ENCODE measurements at places on chromosomes 7 and 10. TPM values are rescaled to one million over a fixed set of nuclear protein-coding genes. Genes with fewer than 3 reads are reported as not detected.

The SFTPA2 gene
- total RNA-seq = not detected

The SPDYE11 gene
- not detected for total RNA-seq

The OPN1SW gene
- total RNA-seq = not detected

The TMEM196 gene
- not detected for total RNA-seq

The NMT2 gene
- total RNA-seq = 13.7 TPM

The DIP2C gene
- 1.9 TPM for total RNA-seq

The MKRN1 gene
- total RNA-seq = 67.5 TPM

- no peak for DNase-seq
- H3K4me3 ChIP-seq = no peak overlapping the region
- no peaks in the 10 kb centered on the region for H3K27me3 ChIP-seq
- no peak overlapping the region for H3K27ac ChIP-seq
- H3K4me1 ChIP-seq = no peaks in the 10 kb centered on the region
Observed at GRCh38 chr7:13241416-13241815, 554.0 kb downstream of the ARL4A start.

GRCh38 chr7:140714331-140715040, 18.0 kb downstream of the NDUFB2 start:
- H3K36me3 ChIP-seq = peaks cover 14% of the 10 kb centered on the region
- no peak overlapping the region for H3K4me3 ChIP-seq
- H3K27me3 ChIP-seq = no peaks in the 10 kb centered on the region
- no peak overlapping the region for H3K27ac ChIP-seq
- no peaks in the 10 kb centered on the region for H3K4me1 ChIP-seq
- no peak for DNase-seq

GRCh38 chr10:98956576-98957260, 278.9 kb downstream of the HPSE2 start:
- H3K36me3 ChIP-seq = no peaks in the 10 kb centered on the region
- no peak for DNase-seq
- H3K4me1 ChIP-seq = no peaks in the 10 kb centered on the region
- no peak overlapping the region for H3K27ac ChIP-seq
- H3K4me3 ChIP-seq = no peak overlapping the region

GRCh38 chr10:117429643-117430265, 54.5 kb upstream of the PDZD8 start:
- H3K27ac ChIP-seq = no peak overlapping the region
- no peak for DNase-seq
- no peak overlapping the region for H3K4me3 ChIP-seq
- H3K27me3 ChIP-seq = no peaks in the 10 kb centered on the region
- H3K4me1 ChIP-seq = peaks cover 2% of the 10 kb centered on the region

- H3K27ac ChIP-seq = no peak overlapping the region
- H3K4me1 ChIP-seq = no peaks in the 10 kb centered on the region
- no peaks in the 10 kb centered on the region for H3K27me3 ChIP-seq
- H3K36me3 ChIP-seq = no peaks in the 10 kb centered on the region
- no peak for DNase-seq
- no peak overlapping the region for H3K4me3 ChIP-seq
Observed at GRCh38 chr10:130743751-130744271, 567.7 kb downstream of the TCERG1L start.

- peak; percentile 51 for DNase-seq
- H3K27me3 ChIP-seq = no peaks in the 10 kb centered on the region
- no peak overlapping the region for H3K4me3 ChIP-seq
- no peaks in the 10 kb centered on the region for H3K36me3 ChIP-seq
Observed at GRCh38 chr10:72729528-72729927, 37.6 kb downstream of the MCU start.

DNA sequence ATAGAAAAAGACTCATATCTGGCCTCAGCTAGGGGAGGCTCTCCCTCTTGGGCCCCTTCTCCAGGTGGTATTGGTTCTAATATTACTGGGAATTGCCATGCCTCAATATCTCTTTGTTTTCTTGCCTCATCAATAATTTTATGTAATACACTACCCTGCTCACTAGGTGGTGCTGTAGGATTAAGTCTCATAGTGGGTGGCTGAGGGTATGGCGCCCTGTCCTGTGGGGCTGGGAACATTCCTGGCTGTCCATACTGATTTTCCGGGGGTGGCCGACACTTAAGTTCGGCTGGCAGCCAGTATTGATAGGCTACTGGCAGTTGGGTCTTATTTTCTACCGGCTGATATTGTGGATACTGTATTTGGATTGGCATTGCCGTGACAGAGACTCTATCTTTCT, 9.0 kb upstream of the TAS2R3 start:
- peaks cover 83% of the 10 kb centered on the region for H3K36me3 ChIP-seq
- H3K4me1 ChIP-seq = no peaks in the 10 kb centered on the region
- H3K4me3 ChIP-seq = no peak overlapping the region

- no peaks in the 10 kb centered on the region for H3K36me3 ChIP-seq
- no peaks in the 10 kb centered on the region for H3K4me1 ChIP-seq
- peaks cover 9% of the 10 kb centered on the region for H3K27me3 ChIP-seq
- H3K27ac ChIP-seq = no peak overlapping the region
- H3K4me3 ChIP-seq = no peak overlapping the region
- no peak for DNase-seq
Observed at GRCh38 chr7:132118641-132119040, 457.6 kb downstream of the PLXNA4 start.

GRCh38 chr7:30433082-30433481, 45.5 kb downstream of the NOD1 start:
- H3K4me1 ChIP-seq = peaks cover 3% of the 10 kb centered on the region
- H3K4me3 ChIP-seq = no peak overlapping the region
- H3K27me3 ChIP-seq = no peaks in the 10 kb centered on the region
- peaks cover 48% of the 10 kb centered on the region for H3K36me3 ChIP-seq
- DNase-seq = no peak

DNA sequence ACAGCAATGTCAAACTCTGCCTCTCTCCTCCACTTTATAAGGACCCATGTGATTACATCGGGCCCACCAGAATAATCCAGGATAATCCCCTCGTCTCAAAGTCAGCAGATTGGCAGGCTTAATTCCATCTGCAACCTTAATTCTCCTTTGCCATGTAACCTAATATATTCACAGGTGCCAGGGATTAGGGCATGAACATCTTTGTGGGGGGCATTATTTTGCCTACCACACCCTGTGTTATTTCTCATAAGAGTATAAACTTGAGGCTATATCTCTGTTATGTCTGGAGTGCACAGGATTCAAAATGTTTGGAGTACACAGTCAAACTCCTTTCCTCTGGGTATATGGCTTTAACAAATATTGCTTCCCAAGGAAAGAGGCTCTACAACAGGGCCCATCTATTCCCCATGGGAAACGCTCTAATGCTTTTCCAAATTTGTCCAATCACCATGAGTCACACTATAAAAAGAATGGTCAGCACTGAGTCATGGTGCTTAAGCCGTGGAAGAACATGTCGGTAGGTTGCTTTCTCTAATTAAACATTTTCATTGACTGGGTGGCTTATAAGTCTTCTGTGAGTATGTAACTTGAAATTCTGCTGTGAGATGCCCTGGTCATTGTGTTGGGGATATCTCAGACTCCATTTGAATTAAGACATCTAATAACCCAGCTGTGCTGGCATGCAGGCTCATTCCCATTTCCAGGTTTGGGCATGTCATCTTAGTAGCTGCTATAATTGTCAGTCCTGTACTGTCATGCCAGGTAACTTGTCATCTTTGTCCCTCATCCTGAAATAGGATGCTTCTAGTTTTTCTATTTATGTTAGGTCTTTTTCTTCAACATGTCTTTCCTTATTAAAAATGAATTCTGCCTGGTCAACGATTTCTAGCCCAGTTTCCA, 11.5 kb upstream of the AKR1B10 start:
- H3K4me1 ChIP-seq = peaks cover 6% of the 10 kb centered on the region
- no peak overlapping the region for H3K27ac ChIP-seq
- no peak for DNase-seq
- peaks cover 22% of the 10 kb centered on the region for H3K27me3 ChIP-seq
- H3K4me3 ChIP-seq = no peak overlapping the region

- H3K27me3 ChIP-seq = no peaks in the 10 kb centered on the region
- H3K27ac ChIP-seq = no peak overlapping the region
- no peaks in the 10 kb centered on the region for H3K36me3 ChIP-seq
- no peak overlapping the region for H3K4me3 ChIP-seq
- no peaks in the 10 kb centered on the region for H3K4me1 ChIP-seq
Observed at GRCh38 chr7:98802781-98803110, 67.1 kb downstream of the TMEM130 start.

- H3K27ac ChIP-seq = no peak overlapping the region
- H3K4me1 ChIP-seq = peaks cover 5% of the 10 kb centered on the region
- no peaks in the 10 kb centered on the region for H3K27me3 ChIP-seq
- peaks cover 59% of the 10 kb centered on the region for H3K36me3 ChIP-seq
Observed at GRCh38 chr10:1128649-1129048, 72.5 kb downstream of the WDR37 start.

- no peaks in the 10 kb centered on the region for H3K4me1 ChIP-seq
- no peak for DNase-seq
- no peak overlapping the region for H3K27ac ChIP-seq
- no peak overlapping the region for H3K4me3 ChIP-seq
- no peaks in the 10 kb centered on the region for H3K27me3 ChIP-seq
- no peaks in the 10 kb centered on the region for H3K36me3 ChIP-seq
Observed at GRCh38 chr7:74502216-74502891, 48.6 kb downstream of the GTF2IRD1 start.

DNA sequence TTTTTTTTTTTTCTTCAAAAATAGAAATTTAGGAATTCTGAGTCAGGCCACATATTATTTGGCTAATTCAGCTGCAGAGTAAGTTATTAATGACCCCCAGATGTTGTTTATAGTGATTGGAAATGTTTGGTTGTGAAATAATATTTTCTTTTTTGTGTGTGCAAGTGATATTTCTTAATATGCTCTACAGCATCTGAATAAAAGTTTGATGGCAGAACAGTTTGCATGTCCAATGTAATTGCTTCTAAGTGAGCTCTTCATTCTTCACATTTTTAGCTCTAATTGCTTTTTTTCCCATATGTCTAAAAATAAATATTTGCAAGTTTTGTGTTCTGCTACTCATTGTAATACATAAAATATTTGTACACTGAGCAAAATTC, 116.0 kb downstream of the ARID5B start:
- H3K27me3 ChIP-seq = no peaks in the 10 kb centered on the region
- no peak overlapping the region for H3K4me3 ChIP-seq
- H3K36me3 ChIP-seq = peaks cover 51% of the 10 kb centered on the region

GRCh38 chr7:44930921-44931320, 45.6 kb upstream of the PURB start:
- no peak overlapping the region for H3K4me3 ChIP-seq
- H3K27ac ChIP-seq = no peak overlapping the region
- peaks cover 20% of the 10 kb centered on the region for H3K27me3 ChIP-seq
- no peak for DNase-seq
